Breast epithelium (tissue), 4 donors: ENCODE measurements at places on chromosomes 2 and 18. TPM values are rescaled to one million over a fixed set of nuclear protein-coding genes. Genes with fewer than 3 reads are reported as not detected.

The MAL gene
- not detected for total RNA-seq

The SERPINB3 gene
- not detected for total RNA-seq

The ADAM17 gene
- 48.8 TPM for total RNA-seq

The COLEC12 gene
- total RNA-seq = 11.7 TPM

The PPM1B gene
- total RNA-seq = 95.9 TPM

DNA sequence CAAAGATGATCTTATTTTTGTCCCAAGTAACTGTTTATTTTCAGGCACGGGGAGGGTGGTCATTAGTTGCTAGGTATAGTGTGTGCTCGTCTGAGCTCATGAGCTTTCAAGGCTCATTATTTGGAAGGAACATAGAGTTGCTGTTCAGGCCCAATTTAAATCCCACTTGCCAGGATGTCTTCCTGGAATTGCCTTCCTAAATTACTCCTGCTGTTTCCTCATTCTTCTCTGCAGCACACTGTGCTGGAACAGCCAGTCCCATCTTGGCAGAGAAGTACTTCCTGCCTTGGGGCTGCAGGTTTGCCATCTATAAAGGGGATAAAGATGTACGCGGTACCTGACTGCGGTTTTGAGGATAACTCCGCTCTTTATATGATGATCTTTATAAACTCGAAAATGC, 37.3 kb downstream of the GREB1 start:
- H3K4me1 ChIP-seq = no peaks in the 10 kb centered on the region
- DNase-seq = no peak
- H3K36me3 ChIP-seq = no peaks in the 10 kb centered on the region
- no peaks in the 10 kb centered on the region for H3K27me3 ChIP-seq
- no peak overlapping the region for H3K4me3 ChIP-seq
- H3K27ac ChIP-seq = no peak overlapping the region

GRCh38 chr2:174522553-174522952, 35.7 kb upstream of the GPR155 start:
- no peaks in the 10 kb centered on the region for H3K27me3 ChIP-seq
- H3K27ac ChIP-seq = no peak overlapping the region
- no peaks in the 10 kb centered on the region for H3K36me3 ChIP-seq
- no peaks in the 10 kb centered on the region for H3K4me1 ChIP-seq
- DNase-seq = no peak
- H3K4me3 ChIP-seq = no peak overlapping the region

DNA sequence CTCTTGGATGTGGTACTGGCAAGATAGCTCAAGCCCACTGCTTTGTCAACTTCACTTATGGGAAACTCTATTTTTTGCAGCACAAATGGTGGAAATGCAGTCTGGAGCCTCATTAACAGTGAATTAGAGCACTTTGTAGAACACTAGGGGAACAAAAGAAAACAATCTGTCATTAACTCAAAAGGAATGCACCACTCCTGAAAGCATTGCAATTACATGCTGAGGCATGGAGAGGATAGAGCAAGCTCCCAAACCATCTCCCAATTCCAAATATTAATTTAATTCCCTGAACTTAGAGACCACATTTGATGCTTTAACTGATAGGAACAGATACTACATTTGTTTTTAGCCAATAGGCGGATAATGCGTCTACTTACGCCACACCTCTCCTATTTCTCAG, 32.8 kb upstream of the TANC1 start:
- no peaks in the 10 kb centered on the region for H3K36me3 ChIP-seq
- H3K27ac ChIP-seq = no peak overlapping the region
- no peak overlapping the region for H3K4me3 ChIP-seq
- DNase-seq = no peak
- H3K4me1 ChIP-seq = no peaks in the 10 kb centered on the region

DNA sequence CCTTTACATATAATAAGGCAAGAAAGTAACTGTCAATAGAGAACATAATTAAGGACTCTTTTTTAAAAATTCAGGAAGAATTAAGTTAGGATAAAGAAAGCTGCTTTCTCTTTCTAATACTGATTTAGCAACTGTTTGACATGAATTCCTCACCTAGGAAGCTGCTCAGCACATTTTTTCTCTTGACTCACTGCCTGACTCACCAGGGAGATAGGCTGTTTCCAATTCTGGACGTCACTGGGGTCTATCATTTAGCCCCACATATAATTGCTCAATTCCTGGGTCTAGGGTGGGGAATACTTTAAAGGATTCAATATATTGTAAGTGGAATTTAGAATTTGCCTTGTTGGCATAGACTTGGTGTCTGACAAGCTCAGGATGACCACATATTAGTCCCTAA, 50.8 kb upstream of the UGP2 start:
- H3K27me3 ChIP-seq = no peaks in the 10 kb centered on the region
- H3K4me1 ChIP-seq = no peaks in the 10 kb centered on the region
- H3K27ac ChIP-seq = no peak overlapping the region
- H3K4me3 ChIP-seq = no peak overlapping the region

GRCh38 chr2:70930371-70931329, 5.0 kb upstream of the ATP6V1B1 start:
- no peaks in the 10 kb centered on the region for H3K36me3 ChIP-seq
- H3K27me3 ChIP-seq = no peaks in the 10 kb centered on the region
- H3K4me1 ChIP-seq = no peaks in the 10 kb centered on the region
- no peak overlapping the region for H3K4me3 ChIP-seq

DNA sequence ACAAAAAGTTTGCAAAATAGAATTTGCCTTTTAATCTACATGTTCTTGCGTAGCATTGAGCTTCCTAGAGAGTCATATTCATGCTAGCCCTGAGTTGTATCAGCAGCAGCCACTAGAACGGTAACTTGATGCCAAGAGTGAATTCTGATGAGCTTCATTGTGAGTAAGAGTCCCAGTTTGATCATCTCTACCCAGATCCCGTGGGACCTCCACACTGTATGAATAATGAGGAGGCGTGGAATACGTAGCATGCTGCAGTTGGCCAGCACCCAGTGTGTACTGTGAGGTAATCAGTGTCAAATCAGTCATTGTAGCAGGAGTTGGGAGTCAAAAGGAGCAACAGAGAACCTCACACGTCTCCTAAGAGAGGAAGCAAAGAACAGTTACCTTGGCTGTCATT, 197.9 kb downstream of the NEDD4L start:
- H3K27me3 ChIP-seq = no peaks in the 10 kb centered on the region
- H3K36me3 ChIP-seq = no peaks in the 10 kb centered on the region
- H3K4me3 ChIP-seq = no peak overlapping the region
- H3K4me1 ChIP-seq = peaks cover 3% of the 10 kb centered on the region

GRCh38 chr2:219104107-219105035, 43.6 kb upstream of the IHH start:
- no peaks in the 10 kb centered on the region for H3K4me1 ChIP-seq
- no peaks in the 10 kb centered on the region for H3K27me3 ChIP-seq
- H3K4me3 ChIP-seq = no peak overlapping the region
- no peaks in the 10 kb centered on the region for H3K36me3 ChIP-seq

DNA sequence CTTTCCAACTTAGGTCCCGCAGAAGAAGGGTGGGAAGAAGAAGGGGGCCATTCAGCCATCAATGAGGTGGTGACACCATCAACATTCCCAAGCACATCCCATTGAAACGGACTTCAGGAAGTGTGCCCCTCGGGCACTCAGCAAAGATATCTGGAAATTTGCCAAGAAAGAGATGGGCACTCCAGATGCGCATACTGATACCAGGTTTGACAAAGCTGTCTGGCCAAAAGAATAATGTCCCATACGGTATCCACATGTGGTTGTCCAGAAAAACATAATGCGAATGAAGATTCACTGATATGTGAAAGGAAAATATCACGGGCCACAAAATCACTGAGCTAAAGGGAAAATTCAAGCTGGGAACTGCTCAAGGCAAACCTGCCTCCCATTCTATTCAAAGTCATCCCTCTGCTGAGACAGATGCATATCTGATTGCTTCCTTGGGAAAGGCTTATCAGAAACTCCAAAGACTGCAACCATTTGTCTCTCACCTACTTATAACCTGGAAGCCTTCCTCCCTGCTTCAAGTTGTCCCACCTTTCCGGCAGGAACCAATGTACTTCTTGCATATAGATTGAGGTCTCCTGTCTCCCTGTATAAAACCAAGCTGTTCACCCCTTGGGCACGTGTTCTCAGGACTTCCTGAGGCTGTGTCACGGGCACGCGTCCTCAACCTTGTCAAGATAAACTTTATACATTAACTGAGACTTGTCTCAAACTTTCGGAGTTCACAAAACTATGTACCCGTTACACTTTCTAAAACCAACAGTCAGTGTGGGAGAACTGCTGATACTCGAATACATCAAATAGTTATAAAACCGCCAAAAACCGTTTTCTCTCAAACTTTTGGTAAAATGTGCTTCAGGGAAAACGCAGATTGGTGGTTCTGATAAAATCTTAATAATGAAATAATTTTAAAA, 1.3 kb upstream of the PDK1 start:
- H3K36me3 ChIP-seq = no peaks in the 10 kb centered on the region
- H3K27ac ChIP-seq = peak overlapping the region; percentile 86
- H3K4me3 ChIP-seq = peak overlapping the region; percentile 91
- peaks cover 5% of the 10 kb centered on the region for H3K4me1 ChIP-seq
- no peaks in the 10 kb centered on the region for H3K27me3 ChIP-seq
